Activated naive CD4-positive, alpha-beta T cell treated with anti-CD3 and anti-CD28 coated beads, Interleukin-2, amount 50 U/mL, for 72 hours (primary cell): ENCODE measurements at places on chromosomes 7 and 10.

DNA sequence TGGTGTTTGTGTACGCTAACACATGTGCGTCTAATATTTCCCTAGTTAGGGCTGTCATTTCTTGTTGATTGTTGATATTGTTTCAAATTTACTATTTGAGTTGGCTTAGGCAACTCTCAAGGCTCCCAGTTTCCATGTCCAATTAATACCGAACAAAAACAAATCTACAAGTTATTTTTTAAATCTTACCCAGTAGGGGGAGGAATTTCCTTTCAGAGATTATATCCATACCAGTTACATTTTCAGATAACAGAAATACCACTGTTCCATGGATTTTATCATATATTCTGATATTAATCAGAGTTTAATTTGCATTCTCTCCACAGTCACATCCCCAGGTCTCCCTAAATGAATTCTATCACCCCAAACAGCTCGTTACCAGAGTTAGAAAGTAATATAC, 7.2 kb upstream of the AKR1B10 start:
- DNase-seq, result no peak

GRCh38 chr7:48101352-48101751, 12.3 kb downstream of the UPP1 start:
- no peak for DNase-seq

- DNase-seq, result no peak
These were observed 99.4 kb downstream of the TCERG1L start for GRCh38 chr10:131211965-131212619.

- DNase-seq, result no peak
These were observed 66.2 kb downstream of the TBXAS1 start for GRCh38 chr7:139895141-139895829.

GRCh38 chr10:15344876-15345285, 26.2 kb downstream of the FAM171A1 start:
- DNase-seq, result no peak

DNA sequence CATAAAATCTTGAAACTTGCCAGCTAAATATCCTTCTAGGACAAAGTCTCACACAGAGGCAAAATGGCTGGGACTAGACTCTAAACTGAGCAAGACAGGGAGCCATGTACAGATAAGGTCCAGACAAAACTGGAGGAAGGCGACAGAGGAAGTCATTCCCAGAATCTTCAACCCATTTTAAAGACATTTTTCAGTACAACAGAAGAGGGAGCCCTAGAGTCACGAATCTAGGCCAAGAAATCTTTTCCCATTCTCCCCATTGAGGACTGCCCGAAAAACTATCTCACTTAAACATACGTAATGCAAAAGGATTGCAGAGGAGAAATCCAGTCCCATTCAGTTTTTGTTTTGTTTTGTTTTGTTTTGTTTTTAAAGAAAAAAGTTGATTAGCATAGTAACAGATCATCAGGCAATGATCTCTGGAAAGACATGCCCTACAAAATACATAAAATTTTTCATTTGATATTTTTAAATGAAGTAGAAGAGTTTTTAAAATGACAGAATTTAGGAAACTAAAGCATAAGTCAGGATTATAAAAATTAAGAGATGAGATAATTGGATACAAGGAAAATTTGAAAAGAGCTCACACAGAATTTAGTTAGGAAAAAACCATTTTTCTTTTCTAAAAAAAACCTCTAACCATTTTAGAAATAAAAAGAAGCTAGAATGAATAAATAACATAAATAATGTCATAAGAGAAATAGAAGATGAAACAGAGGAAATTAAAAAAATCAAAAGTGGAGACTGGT, 16.9 kb upstream of the PRF1 start:
- no peak for DNase-seq

- no peak for DNase-seq
These were observed 7.8 kb downstream of the EBF3 start for GRCh38 chr10:129956286-129956670.

DNA sequence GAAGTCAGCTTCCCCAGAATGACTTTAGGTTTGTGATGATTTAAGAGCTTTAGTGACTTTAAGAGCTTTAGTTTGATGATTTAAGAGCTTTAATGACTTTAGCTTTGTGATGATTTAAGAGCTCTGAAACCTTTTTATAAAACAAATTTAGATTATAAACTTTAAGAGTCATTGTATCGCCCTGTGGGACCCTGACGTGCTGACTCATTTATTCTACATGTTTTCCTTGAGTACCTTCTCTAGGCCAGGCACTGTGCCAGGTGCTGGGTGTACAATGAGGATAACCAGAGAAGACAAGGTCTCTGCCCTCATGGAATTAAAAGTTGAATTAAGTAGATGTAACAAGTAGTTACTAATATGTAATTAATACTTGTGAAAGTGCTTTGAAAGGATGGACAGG, 45.4 kb downstream of the CNNM1 start:
- no peak for DNase-seq
